ENCODE measurements at places on chromosomes 16 and 17.
A peak's percentile ranks its signal among the peaks of the same experiment; 100 is the strongest.

GRCh38 chr17:46195217-46195855 is 2.1 kb upstream of the KANSL1 start:
- no peak for DNase-seq

DNA sequence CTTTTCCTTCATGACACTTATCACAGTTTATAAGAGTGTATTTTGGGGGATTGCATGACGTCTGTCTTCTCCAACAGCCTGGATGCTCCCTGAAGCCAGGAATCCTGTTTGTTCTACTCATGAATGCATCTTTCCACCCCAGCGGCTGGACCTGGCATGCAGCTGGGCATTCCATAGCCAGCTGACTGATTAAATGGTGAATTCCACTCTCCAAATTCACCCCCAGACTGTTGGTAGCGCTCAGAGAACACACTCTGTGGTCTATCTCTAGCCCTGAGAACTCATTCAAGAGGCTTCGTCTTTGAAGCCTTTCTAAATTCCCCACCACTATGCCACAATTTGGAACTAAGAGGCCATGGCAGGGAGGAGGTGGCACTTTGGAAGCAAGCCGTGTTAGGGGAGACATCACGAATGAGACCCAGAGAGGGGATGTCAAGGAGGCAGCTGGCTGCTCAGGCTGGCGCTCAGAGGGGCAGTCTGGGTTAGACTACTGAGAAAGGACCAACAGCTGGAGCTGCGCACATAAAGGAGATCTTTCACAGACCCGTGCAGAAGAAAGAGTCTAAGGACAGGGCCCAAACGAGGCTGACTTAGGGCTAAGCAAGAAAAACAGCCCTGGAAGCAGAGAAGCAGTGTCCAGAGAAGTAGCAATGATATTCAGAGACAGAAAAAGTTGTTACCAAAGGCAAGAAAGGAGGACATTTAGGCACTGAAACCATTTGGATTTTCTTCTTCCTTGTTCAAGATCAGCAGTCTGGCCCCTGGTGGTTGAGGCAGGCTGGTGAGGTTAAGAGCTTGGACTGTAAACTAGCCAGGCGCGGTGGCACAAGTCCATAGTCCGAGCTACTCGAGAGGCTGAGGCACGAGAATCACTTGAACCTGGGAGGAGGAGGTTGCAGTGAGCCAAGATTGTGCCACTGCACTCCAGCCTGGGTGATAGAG is 42.4 kb upstream of the ZNF629 start:
- DNase-seq: no peak

GRCh38 chr16:17374668-17375255 is 96.0 kb downstream of the XYLT1 start:
- no peak for DNase-seq

- DNase-seq: no peak
Observed at GRCh38 chr17:36938566-36939051, 1.3 kb downstream of the LHX1 start.

- no peak for DNase-seq
Observed at GRCh38 chr16:1505912-1506311, 12.8 kb downstream of the TELO2 start.

DNA sequence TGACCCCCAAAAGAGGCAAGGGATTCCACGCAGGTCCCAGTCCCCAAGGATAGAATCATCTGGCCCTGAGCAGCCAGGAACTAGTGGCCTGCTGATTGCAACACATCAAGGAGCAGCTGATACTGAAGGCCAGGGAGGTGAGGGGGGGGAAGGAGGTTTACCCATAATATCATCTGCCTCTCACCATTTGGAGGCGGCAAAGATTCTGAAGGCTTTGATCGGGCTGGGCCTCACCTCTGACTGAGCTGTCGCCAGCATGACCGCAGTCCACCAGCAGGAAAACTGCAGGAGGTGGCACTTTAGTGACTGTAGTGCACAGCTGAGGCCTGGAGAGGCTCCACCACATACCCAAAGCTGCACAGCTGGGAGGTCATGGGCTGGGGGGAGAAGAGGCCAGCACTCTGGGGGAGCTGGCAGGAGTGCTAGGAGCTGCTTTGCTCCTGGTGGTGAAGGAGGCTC is 20.5 kb upstream of the ITGA3 start:
- no peak for DNase-seq

GRCh38 chr17:58560511-58560910 is 46.1 kb upstream of the MTMR4 start:
- DNase-seq: no peak

- no peak for DNase-seq
Observed at GRCh38 chr16:35339337-35339736, 1879.9 kb downstream of the TP53TG3F start.

DNA sequence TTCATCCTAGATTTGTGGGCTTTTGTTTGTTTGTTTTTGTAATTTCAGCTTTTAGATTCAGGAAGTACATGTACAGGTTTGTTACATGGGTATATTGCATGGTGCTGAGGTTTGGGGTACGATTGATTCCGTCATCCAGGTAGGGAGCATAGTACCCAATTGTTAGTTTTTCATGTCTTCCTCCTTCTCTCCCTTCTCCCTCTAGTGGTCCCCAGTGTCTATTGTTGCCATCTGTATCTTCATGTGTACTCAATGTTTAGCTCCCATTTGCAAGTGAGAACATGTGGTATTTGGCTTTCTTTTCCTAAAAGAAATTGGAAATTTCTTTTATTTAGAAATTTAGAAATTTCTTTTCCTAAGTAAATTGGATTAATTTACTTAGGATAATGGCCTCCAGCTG is 37.1 kb upstream of the BCAS3 start:
- DNase-seq: no peak

DNA sequence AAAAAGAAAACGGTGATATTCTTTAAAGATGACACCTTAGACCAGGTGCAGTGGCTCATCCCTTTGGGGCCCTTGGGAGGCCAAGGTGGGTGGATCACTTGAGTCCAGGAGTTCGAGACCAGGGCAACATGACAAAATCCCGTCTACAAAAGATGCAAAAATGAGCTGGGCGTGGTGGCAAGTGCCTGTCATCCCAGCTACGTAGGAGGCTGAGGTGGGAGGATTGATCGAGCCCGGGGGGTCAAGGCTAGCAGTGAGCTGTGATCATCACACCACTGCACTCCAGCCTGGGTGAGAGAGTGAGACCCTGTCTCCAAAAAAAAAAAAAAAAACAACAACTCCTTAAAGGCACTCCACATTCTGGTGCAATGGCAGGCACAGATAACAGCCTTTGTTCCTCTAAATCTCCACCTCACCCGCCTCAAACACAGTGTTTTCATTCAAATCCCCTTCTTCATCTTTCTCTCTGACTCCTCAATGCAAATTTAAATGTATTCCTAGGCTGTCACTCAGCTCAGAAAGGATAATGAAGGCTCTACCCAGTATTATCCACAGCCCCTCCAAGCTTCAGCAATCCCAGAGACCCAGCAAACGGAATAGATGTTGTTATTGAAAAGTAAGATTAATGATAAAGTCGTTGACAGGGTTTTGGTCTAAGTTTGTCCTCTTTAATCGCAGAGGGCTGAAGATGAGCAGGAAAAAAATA is 56.2 kb upstream of the CACNG5 start:
- no peak for DNase-seq

- no peak for DNase-seq
Observed at GRCh38 chr16:4958510-4959438, 644 bp downstream of the SEC14L5 start.

- no peak for DNase-seq
Observed at GRCh38 chr17:68324114-68324513, 32.8 kb downstream of the ARSG start.

DNA sequence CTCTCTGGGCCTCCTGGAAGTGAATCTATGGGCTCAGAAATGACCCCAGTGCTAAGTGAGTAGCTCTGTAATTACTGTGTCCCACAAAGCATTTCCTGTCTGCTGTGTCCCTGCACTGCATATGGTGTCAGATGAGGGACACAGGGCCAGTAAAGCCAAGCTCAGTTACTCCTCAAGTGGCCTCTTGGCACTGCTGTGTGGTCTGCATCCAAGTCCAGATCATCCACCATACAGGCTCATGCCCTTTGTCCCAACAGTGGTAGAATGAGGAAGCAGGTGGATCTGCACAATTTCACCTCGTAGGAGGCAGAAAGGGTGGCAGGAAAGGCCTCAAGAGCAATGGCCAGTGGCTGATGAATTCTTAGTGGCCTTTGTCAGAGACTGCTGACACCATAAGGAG is 146.8 kb downstream of the SOX9 start:
- DNase-seq: no peak

DNA sequence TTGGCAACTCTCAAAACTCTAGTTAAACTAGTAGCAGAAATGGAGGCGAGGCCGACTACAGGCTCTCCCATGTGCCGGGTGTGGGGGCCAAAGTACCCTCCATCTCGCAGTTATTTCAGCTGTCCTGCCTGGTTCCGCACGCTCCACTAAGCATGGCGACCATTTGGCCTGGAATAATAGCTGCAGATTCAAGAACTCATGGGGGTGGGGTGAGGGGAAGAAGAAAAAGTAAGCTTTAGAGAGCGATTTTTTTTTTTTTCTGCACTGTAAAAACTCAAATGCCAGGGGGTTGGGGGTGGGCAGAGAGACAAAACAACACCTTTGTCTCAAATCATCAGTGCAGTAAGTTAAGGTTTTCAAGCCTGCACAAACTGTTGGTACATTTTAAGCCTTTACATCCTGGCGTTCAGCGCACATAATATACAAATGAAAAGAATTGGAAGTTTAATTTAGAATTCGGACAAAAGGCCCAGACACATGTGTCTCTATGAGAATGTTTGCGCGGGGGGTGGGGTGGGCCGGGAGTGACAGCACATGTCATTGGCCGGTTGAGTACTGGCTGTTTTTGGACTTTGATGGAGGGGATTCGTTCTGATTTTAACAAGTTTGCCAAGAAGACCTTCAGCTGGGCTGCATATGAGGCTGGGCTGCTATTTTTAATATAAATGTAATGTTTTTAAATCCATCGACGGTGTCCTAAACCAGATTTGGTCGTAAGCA is 694.7 kb upstream of the SALL1 start:
- DNase-seq: no peak

- DNase-seq: no peak
Observed at GRCh38 chr17:49280061-49280460, 49.5 kb upstream of the PHOSPHO1 start.

DNA sequence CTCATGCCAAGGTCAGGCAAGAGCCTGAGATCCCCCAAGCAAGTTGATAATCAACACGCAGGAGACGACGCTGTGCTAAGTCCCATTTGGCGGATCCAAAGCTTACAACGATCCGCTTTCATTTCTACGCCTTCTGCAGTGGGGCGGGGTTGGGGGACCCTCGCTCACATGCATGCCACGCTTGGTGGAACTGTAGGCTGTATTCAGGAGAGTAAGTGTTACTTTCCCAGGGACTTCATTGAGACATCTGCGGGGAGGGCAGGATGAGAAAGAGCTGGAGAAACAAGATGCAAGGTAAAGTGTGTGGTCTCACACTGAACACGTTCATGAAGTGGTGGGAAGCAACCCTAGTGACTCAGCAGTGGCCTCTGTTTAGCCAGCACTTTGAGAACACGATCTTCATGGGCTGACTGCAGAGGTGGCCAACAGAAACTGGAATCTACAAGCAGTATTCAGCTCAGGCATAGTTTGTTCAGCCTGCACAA is 100.5 kb downstream of the XYLT1 start:
- no peak for DNase-seq

DNA sequence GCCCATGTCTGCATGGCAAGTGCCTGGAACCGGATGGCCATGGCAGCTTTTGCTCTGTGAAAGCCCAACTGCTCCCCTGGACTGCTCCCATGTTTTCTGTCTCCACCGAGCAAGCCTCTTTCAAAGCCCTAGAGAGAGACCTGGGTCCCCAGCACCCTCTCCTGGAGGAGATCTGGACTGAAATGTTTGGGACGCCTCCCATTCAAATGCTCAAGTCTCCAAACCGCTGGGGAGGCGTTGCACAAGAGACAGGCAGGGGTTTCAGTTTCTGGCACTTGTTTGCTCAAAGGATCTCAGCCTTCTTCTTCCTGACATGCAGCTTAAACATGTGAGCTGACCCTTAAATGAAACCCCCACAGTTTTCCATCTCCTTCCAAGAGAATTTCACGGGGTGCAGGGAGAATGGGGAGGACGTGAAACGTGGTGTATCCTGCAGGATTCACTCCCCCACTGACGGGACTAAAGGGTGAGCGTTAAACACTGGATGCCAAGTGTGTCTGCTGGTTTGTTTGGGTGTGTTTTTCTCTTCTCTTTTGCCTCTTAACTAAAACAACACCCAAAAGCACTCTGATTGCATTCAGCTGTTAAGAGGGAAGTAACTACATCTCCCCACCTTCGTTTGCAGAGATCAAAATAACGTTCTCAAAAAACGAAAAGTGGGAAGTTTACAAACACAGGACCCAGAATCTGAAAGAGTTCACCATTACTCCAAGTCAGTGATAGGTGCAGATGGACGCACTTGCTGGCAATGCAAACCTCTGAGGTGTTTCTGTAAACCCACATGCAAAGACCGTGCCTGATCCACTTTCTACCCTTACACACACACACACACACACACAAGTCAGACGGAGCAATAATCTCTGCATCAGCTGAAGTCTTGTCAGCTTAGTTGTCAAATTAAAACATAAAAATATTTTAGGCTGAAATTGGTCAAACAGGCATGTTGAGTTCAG is 256.9 kb downstream of the C16orf95 start:
- no peak for DNase-seq

GRCh38 chr17:56926704-56927103 is 12.9 kb upstream of the TRIM25 start:
- no peak for DNase-seq

GRCh38 chr16:81586977-81587625 is 142.5 kb downstream of the CMIP start:
- DNase-seq: no peak

DNA sequence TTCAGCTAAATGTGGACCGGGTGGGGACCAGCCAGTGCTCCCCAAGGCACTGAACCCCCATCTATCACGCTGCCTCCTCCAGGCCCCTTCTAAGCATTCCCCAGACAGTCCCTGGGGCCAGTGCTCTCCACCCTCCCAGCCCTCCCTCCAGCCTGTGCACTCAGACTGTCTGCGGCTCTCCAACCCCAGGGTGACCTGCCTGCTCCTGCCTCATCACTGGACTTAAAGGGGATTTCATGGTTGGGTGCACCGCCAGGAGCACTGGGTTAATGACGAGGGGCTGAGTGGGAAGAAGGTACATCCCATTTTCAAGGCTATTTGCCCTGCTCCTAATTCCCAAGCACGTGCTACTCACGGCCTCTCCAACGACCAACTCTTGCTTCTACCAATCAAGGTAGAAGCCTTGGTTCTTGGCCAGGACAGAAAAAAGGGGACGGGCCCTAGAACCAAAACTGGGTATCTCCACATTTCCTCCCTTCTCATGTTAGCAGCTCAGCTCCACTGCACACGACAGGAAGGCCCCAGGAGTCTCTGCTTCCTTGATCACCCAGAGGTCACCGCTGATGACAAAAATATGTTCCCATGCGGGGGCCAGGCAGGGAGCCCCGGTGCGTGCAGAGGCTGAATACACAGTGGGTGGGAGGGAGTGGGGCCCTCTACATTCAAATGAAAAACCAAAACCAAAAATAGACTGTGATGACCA is 3.5 kb upstream of the ABR start:
- peak; percentile 64 for DNase-seq
